ENCODE measurements at places on chromosomes 5 and 9. TPM values are rescaled to one million over a fixed set of nuclear protein-coding genes. Genes with fewer than 3 reads are reported as not detected.

SAP30L gene
- total RNA-seq = 29.4 TPM

TSSK1B gene
- total RNA-seq = not detected

PCDHGB1 gene
- 8.5 TPM for total RNA-seq

ADCY2 gene
- 0.28 TPM for total RNA-seq

SPATA31C1 gene
- not detected for total RNA-seq

BTNL8 gene
- 0.28 TPM for total RNA-seq

GAS1 gene
- 15.6 TPM for total RNA-seq

GRCh38 chr5:115325296-115325959 lies 29.0 kb upstream of the CCDC112 start:
- DNase-seq = no peak

- no peak for DNase-seq
Observed at GRCh38 chr5:160315968-160316367, 3.6 kb upstream of the CCNJL start.

- DNase-seq = no peak
Observed at GRCh38 chr5:153088538-153088937, 401.9 kb upstream of the GRIA1 start.

GRCh38 chr9:113531919-113532808 lies 68.6 kb downstream of the RGS3 start:
- DNase-seq = no peak

DNA sequence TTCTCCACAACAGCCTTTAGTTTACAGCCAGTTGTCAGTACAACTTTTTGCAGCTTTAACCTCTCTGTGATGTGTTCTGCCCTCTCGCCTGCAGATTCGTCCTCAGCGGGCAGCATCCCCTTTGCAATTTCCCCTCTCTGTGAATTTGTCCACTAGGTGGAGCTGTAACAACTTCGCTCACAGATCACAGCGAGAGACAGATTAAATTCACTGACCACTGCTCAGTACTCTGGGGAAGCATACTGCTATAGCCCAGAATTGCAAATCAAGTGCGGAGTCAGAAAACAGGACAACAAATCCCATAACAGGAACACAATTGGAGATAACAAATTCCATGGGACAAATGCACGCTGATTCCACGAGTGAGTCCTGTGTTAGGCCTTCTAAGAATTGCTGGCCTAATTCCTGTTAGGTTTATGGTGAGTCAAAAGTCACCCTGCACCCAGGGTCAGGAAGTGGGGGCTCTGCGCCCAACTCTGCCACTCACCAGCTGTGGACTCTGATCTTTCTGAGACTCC lies 2124.9 kb downstream of the MAT2B start:
- peak; percentile 40 for DNase-seq

DNA sequence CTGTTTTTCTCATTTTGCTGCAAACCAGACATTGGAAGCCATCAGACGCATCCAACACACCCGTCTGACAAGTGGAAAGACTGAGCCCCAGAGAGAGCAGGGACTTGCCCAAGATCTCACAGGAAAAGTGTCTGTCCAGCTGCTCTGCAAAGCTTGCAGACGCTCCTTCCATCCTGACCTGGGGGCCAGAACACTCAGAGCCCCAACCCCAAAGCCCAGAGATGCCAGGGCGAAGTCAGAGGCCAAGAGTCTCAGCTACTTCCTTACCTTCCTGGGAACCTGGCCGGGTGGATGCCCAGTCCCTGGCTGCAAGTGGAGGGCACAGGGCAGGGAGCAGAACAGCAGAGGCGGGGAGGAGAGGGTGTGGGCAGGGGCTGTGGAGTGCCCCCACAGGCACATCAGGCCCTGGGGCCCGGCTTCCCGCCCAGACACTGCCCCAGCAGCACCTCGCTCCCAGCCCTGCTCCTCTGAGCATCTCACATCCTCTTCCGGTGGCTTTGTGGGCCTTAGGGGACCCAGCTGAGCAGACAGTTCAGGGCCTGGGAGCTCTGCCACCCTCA lies 9.7 kb upstream of the RALGDS start:
- no peak for DNase-seq

- DNase-seq = peak; percentile 67
Observed at GRCh38 chr5:132063090-132063911, 2.8 kb downstream of the IL3 start.

GRCh38 chr9:121160025-121160424 lies 41.6 kb downstream of the RAB14 start:
- no peak for DNase-seq

GRCh38 chr9:96413302-96414221 lies 4.6 kb downstream of the ZNF367 start:
- DNase-seq = peak; percentile 16

DNA sequence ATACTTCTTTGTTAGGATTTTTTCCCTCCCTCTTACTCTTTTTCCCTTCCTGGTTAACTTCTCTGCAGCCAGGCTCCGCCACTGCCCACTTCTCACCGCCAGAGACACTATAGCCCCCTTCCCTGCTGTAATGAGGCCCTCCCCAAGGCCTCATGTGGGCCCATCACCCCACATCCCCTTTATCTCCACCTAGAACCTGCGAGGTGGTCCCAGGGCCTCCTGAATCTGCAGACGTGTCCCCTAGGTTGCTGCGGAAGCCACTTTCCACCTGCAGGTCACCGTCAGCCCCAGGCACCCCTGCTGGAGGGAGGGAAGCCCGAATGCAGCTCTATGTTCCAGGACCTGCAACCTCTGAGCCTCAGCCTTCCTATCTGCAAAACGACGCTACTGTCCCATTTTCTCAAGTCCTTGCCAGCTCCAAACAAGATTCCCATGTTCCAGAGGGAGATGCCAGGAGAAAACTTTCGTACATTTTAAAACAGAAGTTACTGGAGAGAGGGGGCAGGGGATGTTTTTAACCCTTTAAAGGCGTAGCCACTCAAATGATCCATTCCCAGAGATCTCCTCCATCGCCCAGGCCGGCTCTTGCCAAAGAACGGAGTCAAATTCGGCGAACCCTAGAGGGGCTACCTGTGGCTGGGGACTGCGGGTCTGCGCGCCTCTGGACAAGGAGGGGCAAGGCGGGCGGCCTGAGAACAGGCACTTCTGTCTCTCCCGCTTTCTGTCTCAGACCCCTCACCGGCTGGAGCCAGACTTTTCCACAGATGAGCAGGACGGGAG lies 929 bp downstream of the SH3PXD2B start:
- no peak for DNase-seq

GRCh38 chr9:121527371-121527770 lies 27.7 kb upstream of the GGTA1 start:
- DNase-seq = peak; percentile 30

- DNase-seq = no peak
Observed at GRCh38 chr5:38263983-38264382, 5.6 kb downstream of the EGFLAM start.

DNA sequence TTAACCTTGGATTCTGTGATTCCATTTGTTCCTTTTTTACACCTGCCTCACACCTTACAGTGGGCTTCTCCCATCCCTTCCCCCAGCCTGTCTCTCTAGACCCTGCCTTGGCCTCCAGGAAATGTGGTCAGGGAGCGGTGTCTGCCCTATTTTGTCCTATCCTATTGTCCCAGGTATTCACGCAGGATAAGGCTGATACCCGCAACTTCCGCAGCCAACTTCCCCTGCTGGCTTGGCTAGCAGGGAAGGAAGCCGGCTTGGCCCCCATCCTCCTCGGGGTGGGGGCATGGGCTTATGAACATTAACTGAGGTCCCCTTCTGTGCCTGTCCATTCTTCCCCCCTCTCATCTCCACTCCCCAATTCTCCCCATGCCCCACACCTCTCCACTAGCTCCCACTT lies 3.5 kb downstream of the CSF1R start:
- no peak for DNase-seq

DNA sequence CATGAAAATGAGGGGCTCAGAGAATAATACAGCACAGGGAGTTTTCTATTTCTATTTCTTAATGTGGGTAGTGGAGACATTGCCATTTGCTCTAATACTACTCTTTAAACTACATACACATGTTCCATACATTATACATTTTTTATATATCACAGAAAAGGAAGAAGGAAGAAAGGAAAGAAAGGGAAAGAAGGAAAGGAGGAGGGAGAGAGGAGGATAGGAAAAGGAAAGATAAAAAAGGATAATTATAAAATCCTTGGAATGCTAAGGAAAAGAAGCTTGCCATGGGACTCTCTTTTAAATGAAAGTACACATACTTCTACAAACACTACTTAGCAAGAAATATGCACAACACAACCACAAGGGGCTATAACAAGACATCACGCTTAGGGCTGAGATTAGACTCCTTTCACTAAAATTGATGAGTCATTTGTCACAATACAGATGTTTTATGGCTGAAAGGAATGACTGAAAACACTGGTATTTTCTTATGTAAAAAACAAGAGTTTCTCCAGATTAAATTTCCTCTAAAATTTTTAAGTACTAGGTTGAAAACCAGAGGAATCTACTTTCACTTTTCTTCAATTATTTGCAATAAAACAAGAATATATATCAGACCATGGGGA lies 219.8 kb downstream of the ARL15 start:
- no peak for DNase-seq

DNA sequence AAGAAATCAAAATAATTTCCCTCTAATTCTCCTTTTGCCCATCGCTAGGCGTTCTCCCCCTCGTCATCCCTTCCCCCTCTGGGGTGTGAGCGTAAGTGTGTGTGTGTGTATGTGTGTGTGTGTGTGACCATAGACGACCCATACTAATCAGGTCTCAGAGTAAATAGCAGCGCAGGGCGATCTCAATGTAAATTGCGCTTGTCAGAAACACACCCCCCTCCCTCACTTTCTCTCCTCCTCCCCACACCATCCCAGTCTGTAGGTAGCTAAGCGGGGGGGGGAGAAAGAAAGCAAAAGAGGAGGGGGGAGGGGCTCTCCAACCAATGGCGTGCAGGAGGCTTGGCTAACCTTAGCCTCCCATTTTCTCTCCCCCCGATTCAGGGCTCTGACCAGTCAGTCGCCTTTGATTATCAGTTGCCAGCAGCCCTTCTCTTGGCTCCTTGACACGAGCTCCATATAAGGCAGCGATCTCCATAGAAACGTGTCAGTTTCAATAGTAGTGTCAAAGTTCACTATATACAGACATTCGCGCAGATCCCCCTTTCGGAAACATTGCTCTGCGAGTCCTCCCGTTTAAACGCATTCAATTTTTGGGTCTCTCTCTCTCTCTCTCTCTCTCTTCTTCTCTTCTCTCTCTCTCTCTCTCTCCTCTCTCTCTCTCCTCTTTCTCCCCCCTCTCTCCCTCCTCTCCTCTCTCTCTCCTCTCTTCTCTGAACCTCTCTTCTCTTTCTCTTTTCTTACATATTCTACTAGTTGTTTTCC lies at the start of gene NR2F1:
Gene NR2F1 (plus strand): TSS at position 546 of the 762 bp plus-strand sequence. CDS start 1,802 bp downstream, outside the sequence.
- DNase-seq = peak; percentile 36

DNA sequence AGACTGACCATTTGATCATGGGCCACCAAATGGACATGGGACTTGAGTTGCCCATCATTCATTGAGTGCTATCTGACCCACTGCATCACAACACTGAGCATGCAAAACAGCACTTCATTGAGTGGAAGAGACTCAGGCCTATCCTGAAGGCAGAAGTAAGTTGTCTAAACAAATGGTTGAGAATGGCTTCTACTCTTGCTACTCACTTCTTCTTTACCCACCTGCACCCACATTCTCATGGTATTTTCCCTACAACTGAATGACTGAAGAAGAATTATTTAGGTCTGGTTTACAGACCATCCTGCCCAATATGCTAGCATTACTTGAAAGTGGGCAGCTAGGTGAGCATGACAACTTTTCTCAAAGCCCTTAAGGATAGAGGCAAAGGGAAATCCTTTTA lies 41.0 kb upstream of the PIP5K1B start:
- DNase-seq = no peak

- no peak for DNase-seq
Observed at GRCh38 chr9:98977813-98978212, 34.1 kb downstream of the COL15A1 start.

GRCh38 chr5:90807496-90807895 lies 248.9 kb downstream of the ADGRV1 start:
- DNase-seq = no peak

- DNase-seq = no peak
Observed at GRCh38 chr9:95505072-95505716, 11.6 kb downstream of the PTCH1 start.

DNA sequence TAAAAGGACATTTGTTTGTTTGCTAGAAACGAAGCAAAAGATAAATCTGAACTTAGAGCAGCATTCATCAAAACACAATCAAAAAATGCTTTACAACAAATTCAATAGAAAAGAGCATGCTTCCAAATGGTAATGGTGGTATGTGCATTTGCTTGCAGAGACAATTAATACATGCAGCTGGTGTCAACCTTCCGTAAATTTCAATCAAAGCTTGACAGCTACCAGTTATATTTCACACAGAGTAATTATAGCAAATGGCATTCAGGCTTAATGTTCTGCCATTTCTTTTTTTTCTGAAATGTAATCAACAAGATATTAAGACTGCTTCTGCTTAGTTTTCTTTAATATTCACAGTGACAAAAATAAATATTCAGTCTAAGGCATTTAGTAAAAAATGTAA lies 90.6 kb downstream of the AUH start:
- DNase-seq = no peak

- no peak for DNase-seq
Observed at GRCh38 chr9:130240410-130241197, 25.0 kb upstream of the HMCN2 start.

All from heart right ventricle (tissue), 16 donors.